ENCODE measurements at places on chromosomes 11 and 22.

GRCh38 chr22:19761725-19762567, 1.4 kb downstream of the TBX1 start:
- no peaks in the 10 kb centered on the region for H3K36me3 ChIP-seq
- H3K4me1 ChIP-seq: peaks cover 24% of the 10 kb centered on the region
- H3K4me3 ChIP-seq: no peak overlapping the region
- no peak for DNase-seq

GRCh38 chr22:30033137-30033536, 47.1 kb upstream of the HORMAD2 start:
- no peak overlapping the region for H3K27ac ChIP-seq
- H3K36me3 ChIP-seq: no peaks in the 10 kb centered on the region
- H3K4me1 ChIP-seq: peaks cover 5% of the 10 kb centered on the region
- H3K27me3 ChIP-seq: no peaks in the 10 kb centered on the region

DNA sequence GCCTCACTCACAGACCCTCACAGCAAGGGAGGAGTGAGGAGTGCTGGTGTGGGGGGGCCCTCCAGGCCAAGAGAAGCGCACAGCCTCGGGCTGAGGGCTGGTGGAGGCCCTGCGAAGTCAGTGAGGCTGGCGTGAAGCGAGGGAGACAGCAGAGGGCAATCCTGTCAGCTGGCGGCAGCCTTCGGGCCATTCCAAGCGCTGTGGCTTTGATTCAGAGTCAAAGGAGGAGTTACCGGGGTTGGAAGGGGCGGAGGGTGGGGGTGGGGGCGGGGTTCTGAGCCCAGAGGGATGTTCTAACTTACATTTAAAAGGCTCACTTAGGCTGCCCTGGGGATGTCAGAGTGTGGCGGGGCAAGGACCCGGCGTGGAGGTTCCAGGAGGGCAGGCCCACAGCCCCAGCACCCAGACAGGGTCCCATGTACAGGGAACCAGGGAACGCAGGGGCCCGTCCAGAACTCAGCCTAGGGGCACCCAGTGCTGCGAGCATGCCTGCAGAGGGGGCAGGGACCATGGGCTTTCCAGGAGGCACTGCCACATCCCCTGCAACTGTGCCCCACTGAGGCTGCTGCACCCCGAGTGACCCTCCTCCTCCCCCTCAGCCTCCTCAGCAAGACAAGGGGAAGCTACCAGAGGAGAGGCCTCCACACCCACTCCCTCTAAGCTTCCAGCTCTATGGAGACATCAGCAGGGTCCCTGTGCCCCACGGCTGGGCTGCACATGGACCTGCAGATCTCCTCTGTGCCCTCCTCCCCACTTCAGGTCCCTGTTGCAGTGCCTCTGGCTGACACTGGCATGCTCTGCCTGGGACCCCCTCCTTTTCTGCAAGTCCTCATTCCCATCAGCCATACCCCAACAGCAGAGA, 39.7 kb upstream of the TTLL12 start:
- DNase-seq: no peak
- no peaks in the 10 kb centered on the region for H3K4me1 ChIP-seq
- H3K36me3 ChIP-seq: no peaks in the 10 kb centered on the region
- no peaks in the 10 kb centered on the region for H3K27me3 ChIP-seq
- no peak overlapping the region for H3K4me3 ChIP-seq

- H3K27me3 ChIP-seq: no peaks in the 10 kb centered on the region
- H3K4me3 ChIP-seq: no peak overlapping the region
- H3K27ac ChIP-seq: no peak overlapping the region
- no peaks in the 10 kb centered on the region for H3K4me1 ChIP-seq
Observed at GRCh38 chr22:26023104-26023775, 146.0 kb upstream of the SEZ6L start.

DNA sequence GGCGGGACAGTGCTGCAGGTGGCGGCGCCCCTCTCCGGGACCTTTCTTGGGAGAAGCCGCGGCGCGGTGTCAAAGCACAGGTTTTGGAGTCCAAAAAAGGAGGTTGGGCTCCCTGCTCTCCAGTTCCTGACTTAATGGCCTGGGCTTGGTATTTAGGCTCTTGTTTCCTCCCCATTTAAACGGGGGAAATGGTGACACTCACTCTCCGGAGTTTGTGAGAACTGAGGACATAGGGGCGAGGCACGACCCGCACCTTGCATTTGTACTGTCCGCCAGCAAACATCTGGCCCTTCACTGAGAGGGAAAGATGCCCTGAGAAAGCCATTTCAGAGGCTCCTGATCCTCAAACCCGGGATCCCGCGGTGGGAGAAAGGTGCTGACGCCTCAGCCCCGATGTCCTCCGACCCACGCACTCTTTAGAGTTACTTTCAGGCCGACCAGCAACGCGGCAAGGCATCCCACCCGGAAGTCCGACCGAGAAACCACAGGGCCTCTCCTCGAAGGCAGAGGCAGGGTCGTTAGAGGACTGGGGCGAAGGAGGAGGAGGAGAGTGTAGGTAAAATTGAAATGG, 2.9 kb upstream of the WDR74 start:
- H3K27me3 ChIP-seq: no peaks in the 10 kb centered on the region
- H3K4me3 ChIP-seq: no peak overlapping the region
- DNase-seq: no peak

DNA sequence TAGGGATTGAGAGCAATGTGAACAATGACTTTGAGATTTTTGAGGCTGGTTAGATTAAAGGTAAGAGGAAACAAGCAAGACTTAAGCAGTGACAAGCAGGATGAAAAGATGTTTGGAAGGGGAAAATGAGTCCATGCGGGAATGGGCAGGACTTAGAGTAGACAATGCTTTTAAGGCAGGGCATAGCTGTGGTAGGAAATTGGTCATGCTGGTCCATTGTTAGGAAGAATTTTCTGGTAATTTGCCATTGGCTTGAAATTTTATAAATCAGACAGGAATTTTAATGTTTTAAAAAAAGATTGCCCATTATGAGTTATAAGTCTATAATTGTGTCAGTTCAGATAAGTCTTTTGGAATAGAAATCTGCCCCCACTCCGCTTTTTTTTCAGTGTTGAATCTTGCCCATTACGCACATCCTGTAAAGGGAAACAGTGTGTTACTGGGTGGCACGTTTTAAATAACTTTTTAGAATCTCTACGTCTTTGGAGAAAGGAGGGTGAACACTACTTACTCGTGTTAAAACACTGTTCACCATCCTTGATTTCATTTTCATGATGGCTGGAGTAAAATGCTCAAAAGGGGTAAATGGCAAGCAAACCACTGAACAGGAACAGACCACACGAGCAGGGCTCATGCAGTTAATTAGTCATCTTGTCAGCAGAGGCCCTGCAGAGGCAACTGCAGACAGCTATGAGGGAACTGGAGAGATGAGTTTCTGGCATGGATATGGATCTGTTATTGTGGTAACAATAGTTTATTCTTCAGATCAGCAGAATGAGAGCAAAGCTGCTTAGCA, 25.0 kb downstream of the SWAP70 start:
- H3K27ac ChIP-seq: peak overlapping the region; percentile 62
- H3K4me3 ChIP-seq: no peak overlapping the region
- no peak for DNase-seq
- no peaks in the 10 kb centered on the region for H3K36me3 ChIP-seq

DNA sequence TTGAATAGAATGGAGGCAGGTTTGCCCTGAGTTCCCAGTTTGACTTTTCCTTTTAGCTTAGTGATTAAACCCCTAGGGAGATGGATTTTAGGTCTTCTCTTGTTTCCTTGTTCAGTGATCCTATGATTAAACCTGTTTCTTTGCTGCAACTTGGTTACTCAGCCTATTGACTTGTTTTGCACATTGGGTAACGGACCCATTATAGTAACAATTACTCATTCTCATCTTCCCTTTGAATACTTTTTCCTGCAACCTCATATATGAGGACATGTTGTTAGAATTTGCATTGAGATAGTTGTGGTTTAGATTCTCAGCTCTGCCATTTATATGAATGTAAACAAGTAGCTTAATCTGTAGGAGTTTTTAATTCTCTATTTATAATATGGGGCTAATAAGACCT, 489.2 kb upstream of the CNTN5 start:
- no peaks in the 10 kb centered on the region for H3K4me1 ChIP-seq
- H3K36me3 ChIP-seq: no peaks in the 10 kb centered on the region
- no peaks in the 10 kb centered on the region for H3K27me3 ChIP-seq
- no peak for DNase-seq
- no peak overlapping the region for H3K4me3 ChIP-seq
- no peak overlapping the region for H3K27ac ChIP-seq

DNA sequence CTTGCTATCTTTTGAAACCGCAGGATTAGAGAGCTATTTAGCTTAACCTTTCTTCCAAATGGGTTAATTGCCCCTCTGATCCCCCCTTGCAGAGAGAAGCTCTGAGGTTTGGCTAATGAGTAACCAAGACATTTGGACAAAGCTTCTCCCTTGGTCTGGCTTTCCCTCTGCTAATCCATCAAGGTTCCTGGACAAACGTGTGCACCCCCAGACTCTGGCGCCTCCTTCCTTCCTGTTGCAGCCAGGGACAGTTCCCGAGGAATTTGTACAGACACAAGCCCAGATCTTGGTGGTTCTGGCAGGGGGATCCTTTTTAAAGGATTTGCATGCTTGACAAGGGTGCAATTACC, 1.6 kb downstream of the KIAA1671 start:
- H3K36me3 ChIP-seq: no peaks in the 10 kb centered on the region
- H3K27me3 ChIP-seq: no peaks in the 10 kb centered on the region
- no peak for DNase-seq
- peaks cover 33% of the 10 kb centered on the region for H3K4me1 ChIP-seq
- H3K4me3 ChIP-seq: no peak overlapping the region
- H3K27ac ChIP-seq: peak overlapping the region; percentile 85

- no peaks in the 10 kb centered on the region for H3K36me3 ChIP-seq
- H3K27ac ChIP-seq: no peak overlapping the region
- H3K4me3 ChIP-seq: no peak overlapping the region
- H3K4me1 ChIP-seq: no peaks in the 10 kb centered on the region
- no peak for DNase-seq
Observed at GRCh38 chr11:44611687-44612434, 46.4 kb downstream of the CD82 start.

DNA sequence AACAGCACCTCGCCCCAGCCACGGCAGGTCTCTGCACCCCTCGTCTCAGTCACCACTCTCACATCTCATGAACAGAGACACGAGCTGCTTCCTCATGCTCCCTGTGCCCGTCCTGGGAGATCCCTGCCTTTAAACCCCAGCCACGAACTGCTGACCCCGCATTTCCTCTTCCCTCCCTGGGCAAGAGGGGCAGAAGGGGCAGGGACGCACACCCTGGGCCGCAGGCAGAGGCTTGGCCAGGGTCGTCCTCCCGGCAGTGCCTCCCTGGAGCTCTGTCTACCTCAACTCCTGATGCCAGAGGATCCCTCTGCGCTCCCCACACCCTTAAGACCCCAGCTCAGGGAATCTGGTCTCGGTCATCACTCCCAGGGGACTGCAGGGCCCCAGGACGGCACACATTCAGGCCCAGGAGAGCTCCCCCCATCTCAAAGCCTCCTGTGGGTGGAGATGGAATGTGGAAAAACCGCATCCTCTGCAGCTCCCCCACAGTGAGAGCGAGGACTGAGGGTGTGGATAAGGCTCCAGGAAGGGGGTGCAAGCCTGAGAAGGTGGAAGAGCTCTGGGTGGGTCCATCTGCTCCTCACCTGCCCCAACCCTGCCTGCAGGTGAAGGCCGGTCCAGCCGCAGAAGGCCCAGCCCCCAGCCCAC, 1.2 kb downstream of the BID start:
- no peaks in the 10 kb centered on the region for H3K36me3 ChIP-seq
- H3K4me1 ChIP-seq: peaks cover 13% of the 10 kb centered on the region
- DNase-seq: peak; percentile 35

DNA sequence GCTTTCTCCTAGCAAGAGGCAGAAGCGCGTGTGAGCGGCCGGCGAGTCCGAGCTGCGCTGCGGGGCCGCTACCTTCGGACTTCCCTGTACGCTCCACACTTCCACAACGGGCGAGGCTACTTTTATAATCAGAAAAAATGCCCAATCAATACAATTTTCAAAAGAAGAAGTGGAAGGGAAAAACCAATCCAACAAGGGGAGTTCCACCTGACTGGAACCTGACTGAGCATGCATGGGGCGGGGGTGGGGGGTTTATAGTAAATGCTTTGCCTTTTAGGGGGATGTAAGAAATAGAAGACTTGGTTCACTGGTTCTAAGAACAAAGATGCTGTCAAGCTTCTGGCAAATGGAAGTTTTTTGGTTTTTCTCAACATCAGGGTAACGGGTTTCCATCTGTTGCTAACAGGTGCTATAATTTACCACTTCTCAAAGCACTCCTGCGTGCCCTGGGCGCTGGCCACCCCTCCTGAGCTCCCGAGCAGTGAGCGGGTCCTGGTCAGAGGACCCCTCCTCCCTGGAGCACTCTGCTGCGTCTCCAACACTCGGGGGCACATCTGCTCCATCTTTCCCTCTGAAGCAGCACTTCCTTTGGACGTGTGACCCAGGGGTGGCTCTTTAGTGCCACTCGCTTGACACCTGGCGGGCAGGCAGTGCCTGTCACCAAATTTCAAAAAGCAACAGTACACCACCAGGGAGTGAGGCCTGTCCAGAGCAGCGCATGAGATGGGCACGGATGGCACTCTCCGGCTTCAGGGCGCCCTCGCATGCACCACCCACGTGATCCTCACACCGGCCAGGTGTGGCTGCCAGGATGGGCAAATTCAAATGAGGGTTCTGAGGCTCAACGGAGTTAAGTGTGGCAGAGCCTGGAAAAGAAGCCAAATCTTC, 21.6 kb upstream of the BID start:
- no peak overlapping the region for H3K27ac ChIP-seq
- no peak for DNase-seq
- H3K4me3 ChIP-seq: no peak overlapping the region
- no peaks in the 10 kb centered on the region for H3K36me3 ChIP-seq
- no peaks in the 10 kb centered on the region for H3K4me1 ChIP-seq

- H3K27ac ChIP-seq: no peak overlapping the region
- H3K4me1 ChIP-seq: peaks cover 12% of the 10 kb centered on the region
- no peak overlapping the region for H3K4me3 ChIP-seq
Observed at GRCh38 chr22:44396021-44396726, 83.4 kb upstream of the SHISAL1 start.

GRCh38 chr22:29520851-29521250, 32.7 kb downstream of the THOC5 start:
- H3K27ac ChIP-seq: no peak overlapping the region
- no peaks in the 10 kb centered on the region for H3K4me1 ChIP-seq
- no peak for DNase-seq
- no peaks in the 10 kb centered on the region for H3K27me3 ChIP-seq
- H3K36me3 ChIP-seq: peaks cover 14% of the 10 kb centered on the region

DNA sequence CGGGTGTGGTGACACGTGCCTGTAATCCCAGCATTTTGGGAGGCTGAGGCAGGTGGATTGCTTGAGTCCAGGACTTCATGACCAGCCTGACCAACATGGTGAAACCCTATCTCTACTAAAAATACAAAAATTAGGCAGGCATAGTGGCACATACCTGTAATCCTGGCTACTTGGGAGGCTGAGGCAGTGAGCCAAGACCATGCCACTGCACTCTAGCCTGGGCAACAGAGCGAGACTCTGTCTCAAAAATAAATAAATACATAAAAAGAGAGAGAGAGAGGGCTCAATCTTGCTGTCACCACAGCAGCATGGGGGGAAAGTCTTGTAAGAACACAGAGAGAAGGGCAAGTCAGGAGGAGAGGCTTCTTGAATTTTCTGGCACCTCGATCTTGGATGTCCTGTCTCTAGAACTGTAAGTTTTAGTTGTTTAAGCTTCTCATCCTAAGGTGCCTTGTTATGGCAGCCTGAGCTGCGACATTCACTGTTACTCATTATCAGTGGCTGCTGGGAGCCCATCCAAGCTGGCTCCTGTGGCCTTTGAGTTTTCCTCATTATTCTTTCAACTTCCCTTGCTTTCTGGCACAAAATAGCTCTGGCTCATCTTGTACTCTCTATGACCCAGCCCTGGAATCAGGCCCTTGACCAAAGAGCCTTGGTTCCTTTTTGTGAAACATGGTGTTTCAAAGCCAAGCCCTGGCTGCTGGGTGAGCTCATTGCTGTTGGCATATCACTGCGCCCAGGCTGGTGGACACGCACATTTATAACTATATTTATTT, 8.0 kb upstream of the PSMC3 start:
- H3K4me3 ChIP-seq: no peak overlapping the region
- H3K27ac ChIP-seq: no peak overlapping the region
- no peaks in the 10 kb centered on the region for H3K27me3 ChIP-seq
- H3K4me1 ChIP-seq: peaks cover 10% of the 10 kb centered on the region
- DNase-seq: no peak

Data from body of pancreas (tissue), 4 donors.